ENCODE measurements at places on chromosomes 6 and 20. TPM values are rescaled to one million over a fixed set of nuclear protein-coding genes. Genes with fewer than 3 reads are reported as not detected.

Gene XKR7
- not detected for total RNA-seq

Gene BPIFB6
- not detected for total RNA-seq

Gene RAD21L1
- 0.14 TPM for total RNA-seq

Gene JPH2
- not detected for total RNA-seq

Gene IL17F
- not detected for total RNA-seq

Gene ULBP1
- 0.11 TPM for total RNA-seq

Gene ANKRD66
- not detected for total RNA-seq

Gene RHAG
- total RNA-seq: not detected

Gene BPI
- total RNA-seq: not detected

Gene HECA
- 30.1 TPM for total RNA-seq

Gene TCF21
- total RNA-seq: not detected

Gene CCR6
- total RNA-seq: not detected

Gene ZNF76
- 21.6 TPM for total RNA-seq

Gene CRISP3
- total RNA-seq: not detected

Gene HMGA1
- 415 TPM for total RNA-seq

Gene FAM83C
- total RNA-seq: not detected

Gene ECT2L
- not detected for total RNA-seq

Gene DEFB132
- not detected for total RNA-seq

Gene DLK2
- total RNA-seq: 0.25 TPM

Gene HLA-G
- not detected for total RNA-seq

Gene KIFC1
- total RNA-seq: 40.4 TPM

Gene TTBK1
- 0.07 TPM for total RNA-seq

Gene GNAS-AS1
- total RNA-seq: 0.11 TPM

Gene RAMACL
- 2.4 TPM for total RNA-seq

Gene AGER
- total RNA-seq: 0.26 TPM

Gene SOBP
- total RNA-seq: 2.6 TPM

Gene CARMIL1
- 8.2 TPM for total RNA-seq

Gene CYP24A1
- not detected for total RNA-seq

Gene GNRH2
- 0.21 TPM for total RNA-seq

Gene PRL
- total RNA-seq: not detected

Gene HLA-DQA2
- not detected for total RNA-seq

Gene C6orf15
- total RNA-seq: not detected

Data from pulmonary artery endothelial cell (primary cell).